ENCODE measurements at places on chromosomes 5 and 9. TPM values are rescaled to one million over a fixed set of nuclear protein-coding genes. Genes with fewer than 3 reads are reported as not detected.

OTP gene
- total RNA-seq: not detected

SEMA6A gene
- total RNA-seq: 0.21 TPM

GIN1 gene
- total RNA-seq: 4.7 TPM

INIP gene
- 9.0 TPM for total RNA-seq

SMIM33 gene
- total RNA-seq: not detected

PCA3 gene
- under 0.01 TPM for total RNA-seq

PLAC8L1 gene
- total RNA-seq: not detected

MYMK gene
- not detected for total RNA-seq

SAXO1 gene
- total RNA-seq: 0.10 TPM

JADE2 gene
- total RNA-seq: 51.3 TPM

COL15A1 gene
- total RNA-seq: not detected
